CD4-positive, alpha-beta T cell treated with Interleukin-21 for 1 hour (primary cell): ENCODE measurements at places on chromosomes 7 and 10.

- no peak for DNase-seq
These were observed 223.2 kb downstream of the SH2D4B start for GRCh38 chr10:80760914-80761371.

- no peak for DNase-seq
These were observed 81.6 kb downstream of the MGMT start for GRCh38 chr10:129548600-129548999.

DNA sequence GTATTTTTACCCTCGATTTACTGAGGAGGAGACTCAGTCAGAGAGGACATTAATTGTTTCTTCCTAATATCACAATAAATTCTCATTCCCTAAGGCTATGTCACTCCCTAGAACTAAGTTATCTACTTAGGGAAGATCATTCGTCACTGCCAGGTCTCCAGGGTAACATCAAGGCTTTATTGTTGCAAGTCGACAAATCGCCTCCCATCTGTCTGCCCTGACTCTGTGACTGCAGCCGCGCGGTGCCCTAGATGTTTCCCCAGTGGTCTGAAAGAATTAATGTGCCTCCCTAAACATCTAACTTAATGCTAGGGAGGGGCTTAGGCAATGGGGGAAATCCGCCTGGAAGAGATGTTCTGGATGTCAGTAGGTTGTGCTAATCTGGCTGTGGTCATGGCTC, 558.8 kb upstream of the C7orf33 start:
- no peak for DNase-seq

- DNase-seq: no peak
These were observed 8.3 kb upstream of the LRRC4 start for GRCh38 chr7:128039544-128039953.

DNA sequence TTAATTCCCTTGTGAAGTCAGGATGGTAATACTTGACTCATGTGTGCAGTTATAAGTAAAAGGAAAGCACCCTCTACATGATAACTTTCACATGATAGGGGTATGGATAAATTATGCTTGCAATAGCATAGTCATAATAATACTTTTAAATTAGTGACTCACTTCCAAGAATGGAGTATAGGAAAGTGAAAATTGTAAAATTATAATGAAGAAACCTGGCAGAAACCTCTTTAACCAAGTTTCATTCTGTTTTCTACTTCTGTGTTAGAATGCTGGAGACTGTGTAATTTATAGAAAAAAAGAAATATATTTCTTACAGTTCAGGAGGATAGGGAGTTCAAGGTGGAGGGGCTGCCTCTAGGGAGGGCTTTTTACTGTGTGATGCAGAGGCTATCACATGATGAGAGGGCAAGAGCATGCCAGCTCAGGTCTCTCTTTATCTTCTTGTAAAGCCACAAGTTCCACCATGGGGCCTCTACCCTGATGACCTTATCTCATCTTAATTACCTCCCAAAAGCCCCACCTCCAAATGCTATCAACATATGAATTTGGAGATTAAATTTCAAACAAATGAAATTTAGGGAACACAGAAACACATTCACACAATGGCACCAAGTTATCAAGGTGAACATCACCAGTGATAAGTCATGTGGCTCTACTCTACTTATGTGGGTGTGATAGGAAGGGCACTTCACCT, 43.2 kb downstream of the HDAC9 start:
- no peak for DNase-seq

- DNase-seq: no peak
These were observed 137.7 kb upstream of the MDFIC start for GRCh38 chr7:114784177-114784576.

GRCh38 chr7:128353189-128353588, 8.3 kb downstream of the PRRT4 start:
- no peak for DNase-seq

GRCh38 chr10:56679578-56679977, 318.5 kb upstream of the ZWINT start:
- no peak for DNase-seq
